ENCODE measurements at places on chromosomes 1 and 21.

GRCh38 chr1:85406081-85406480 lies 58.9 kb downstream of the DDAH1 start:
- no peak for DNase-seq

DNA sequence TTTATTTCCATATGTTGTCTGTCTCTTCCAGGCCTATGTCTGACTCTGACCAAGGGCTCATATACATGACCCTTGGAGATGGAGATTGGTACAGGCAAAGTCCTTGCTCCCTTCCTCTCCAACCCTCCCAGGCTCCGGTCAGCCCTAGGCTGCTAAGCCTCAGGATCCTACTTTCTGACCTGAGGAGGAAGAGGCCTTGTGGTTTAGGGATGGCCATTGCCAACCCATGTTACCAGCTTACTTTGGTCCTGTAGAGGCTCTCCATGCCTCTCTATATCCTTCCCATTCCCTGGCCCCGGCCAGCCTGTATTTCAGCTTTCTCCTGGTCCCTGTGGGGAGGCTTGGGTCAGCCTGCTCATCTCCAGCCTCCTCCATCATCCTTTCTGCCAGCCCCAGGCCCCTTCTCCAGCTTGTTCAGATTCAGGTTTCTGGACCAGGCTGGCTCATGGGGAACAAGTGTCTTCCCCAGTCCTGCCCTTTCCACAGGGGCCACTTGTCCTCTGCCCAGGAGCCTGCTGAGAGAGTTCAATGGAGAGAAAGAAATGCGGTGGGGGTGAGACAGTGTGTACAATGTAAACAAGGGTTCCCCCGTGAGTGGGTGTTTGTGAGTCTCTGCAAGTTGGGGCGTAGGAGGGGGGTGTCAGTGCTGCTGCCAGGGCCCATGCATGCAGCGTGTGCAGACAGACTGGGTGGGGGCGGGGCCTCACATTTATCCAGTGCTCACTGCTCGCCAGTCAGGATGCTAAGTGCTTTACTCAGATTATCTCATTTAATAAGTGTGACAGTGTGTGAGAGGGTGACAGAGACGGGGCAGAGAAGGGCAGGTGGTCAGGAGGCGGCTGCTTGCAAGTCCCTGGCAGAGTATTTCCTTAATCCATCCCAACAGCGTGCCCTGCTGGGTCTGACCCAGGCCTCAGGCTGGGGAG lies 31.3 kb upstream of the FOXO6 start:
- DNase-seq = no peak

DNA sequence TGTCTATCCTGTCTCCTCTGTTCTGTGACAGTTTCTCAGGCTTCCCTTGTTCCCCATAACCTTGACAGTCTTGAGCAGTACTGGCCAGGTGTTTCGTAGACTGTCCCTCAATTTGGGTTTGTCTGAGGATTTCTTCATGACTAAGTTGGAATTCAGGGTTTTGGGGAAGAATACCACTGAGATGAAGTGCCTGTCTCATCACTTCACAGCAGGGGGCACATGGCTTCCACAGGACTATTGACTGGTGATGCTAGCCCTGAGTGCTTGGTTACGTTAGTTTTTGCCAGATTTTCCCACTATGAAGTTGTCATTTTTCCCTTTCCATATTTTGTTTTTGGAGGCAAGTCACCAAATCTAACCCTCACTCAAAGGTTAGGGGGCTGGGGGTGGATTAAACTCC lies 45.7 kb downstream of the CDCP2 start:
- peak; percentile 26 for DNase-seq

- peak; percentile 23 for DNase-seq
Observed at GRCh38 chr21:45871616-45872236, 109.8 kb upstream of the COL6A1 start.

DNA sequence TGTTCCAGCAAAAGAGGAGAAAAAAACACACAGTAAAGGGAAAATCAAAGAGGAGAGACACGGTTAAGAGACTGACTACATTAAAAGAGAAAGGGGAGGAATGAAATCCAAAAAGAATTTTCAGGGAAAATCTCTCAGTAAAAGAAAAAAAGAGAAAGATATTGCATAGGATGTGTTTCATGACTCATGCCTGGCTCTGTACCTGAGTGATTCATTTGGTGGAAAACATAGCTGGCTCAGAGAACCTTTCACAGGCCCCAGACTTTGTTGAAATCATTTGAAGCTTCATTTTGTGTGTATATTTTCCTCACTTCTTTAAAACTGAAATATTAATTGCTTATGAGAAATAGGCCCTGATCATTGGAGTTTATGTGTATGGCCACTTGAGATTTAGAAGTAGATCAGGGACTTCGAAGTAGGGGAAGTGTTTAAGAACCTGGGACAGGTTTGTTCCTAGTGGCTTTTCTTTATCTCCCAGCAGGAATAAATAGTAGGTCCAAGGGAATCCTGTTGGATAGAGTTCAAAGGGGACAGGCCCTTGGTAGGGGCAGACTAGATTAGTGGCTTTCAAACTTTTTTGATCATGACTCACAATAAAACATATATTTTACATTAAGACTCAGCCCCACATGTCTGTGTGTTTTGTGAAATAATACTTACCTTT lies 239.1 kb upstream of the SGIP1 start:
- no peak for DNase-seq

- no peak for DNase-seq
Observed at GRCh38 chr1:211938561-211938997, 96.8 kb downstream of the INTS7 start.

DNA sequence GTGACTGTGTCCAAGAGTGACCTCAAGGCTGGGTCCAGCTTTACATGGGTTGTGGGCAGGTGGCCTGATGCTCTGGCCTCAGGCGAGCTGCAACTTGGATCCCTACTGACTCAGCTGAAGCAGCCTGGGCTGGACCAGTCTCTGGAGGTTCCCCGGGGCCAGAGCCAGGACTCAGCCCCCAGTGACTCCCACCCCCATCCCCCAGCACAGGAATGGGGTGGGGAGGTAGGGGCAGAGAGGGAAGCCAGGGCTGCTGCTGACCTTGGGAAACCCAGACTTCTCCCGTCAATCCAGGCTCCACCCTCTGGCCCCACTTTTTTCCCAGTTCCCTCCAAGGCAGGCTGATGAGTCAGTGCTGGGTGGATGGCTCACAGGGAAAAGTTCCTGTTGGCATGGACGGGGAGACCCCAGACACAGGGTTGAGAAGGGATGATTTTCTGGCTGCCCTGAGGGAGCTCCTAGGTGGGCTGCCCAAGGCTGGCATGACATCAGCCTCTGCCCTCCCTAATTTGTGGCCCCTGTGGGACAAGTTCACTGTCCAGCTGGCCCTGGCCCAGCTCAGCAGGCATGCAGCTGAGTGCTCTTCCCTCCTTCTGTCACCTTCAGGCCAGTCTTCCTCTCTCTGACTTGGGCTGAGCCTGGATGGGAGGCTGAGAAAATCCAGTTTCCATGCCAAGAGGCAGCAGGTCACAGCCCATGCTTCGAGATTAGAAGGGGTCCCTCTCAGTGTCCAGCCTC lies 2.2 kb downstream of the ZC3H12A start:
- no peak for DNase-seq

GRCh38 chr21:35142036-35142815 lies 93.1 kb upstream of the RUNX1 start:
- DNase-seq = no peak

All from H9 (cell line).